ENCODE measurements at places on chromosomes 1 and 21. TPM values are rescaled to one million over a fixed set of nuclear protein-coding genes. Genes with fewer than 3 reads are reported as not detected.

The BROX gene
- 5.1 TPM for polyA plus RNA-seq

The SPATA17 gene
- not detected for polyA plus RNA-seq

The PODN gene
- polyA plus RNA-seq, result 1.3 TPM

DNA sequence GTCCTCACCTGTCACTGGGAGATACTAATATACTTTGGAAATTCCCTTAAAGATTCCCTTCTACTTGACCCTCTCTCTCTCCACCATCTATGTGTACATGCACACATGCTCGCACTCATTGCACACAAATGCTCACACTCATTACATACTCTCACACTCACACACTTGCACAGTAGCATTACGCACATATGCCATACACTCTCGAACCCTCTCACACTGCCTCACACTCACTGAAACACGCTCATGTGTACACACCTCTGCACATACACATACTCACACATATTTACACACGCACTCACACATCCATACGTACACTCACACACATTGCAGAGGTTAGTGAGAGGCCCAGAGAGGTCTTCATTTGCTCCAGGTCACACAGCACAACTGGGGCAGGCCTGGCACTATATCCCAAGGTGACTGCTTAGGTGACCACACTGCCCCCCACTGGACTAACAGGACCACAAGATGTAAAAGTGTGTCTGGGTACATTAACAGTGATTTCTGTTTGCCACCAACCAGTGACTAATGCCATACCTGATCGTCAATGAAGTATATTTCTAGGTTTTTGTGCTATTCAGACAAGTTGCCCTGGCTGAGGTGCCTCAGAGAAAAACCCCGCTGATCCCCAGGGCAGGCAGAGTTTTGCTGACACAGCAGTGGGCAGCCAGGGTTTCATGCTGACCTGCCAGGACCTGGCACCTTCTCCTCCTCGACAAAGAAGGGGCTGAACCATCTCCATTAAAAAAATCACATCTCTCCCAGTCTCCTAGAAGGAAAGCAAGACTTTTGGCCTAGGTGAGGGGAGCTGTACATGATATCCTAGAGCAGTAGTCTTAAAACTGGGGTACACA is 28.5 kb upstream of the CAMK1G start:
- DNase-seq, result no peak

DNA sequence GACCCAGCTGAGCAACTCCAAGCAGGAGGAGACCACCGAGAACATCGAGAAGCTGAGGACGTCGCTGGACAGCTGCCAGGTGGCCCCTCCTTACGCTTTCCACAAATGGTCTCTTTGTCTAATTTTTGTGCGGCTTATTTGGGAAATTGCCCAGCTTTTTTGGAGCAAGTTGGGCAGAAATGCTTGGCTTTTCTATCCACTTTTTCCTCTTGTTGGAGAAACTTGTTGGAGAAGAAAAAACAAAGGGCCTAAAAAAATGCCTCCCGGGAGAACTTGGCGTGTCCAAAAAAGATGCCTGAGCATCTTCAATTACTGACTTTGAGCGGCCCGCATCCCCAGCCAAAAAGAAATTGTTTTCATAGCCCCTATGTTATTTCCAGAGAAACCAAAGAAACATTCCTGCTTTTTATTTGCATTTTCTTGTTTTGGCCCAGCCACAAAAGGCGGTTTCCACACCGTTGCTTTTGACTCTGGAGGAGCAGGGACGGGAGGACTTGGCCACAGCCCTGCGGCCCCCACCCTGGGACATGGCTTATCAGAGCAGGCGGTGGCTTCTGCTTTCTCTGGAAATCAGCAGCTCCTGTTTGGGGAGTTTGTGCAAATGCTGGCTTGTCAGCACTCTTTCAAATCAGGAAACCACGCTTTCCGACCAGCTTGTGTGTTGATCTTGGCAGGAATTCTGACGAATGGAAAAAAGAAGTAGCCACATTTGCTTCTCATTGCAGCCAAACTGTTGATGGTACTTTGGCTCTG is 81.2 kb upstream of the EFHD2 start:
- peak; percentile 90 for DNase-seq

DNA sequence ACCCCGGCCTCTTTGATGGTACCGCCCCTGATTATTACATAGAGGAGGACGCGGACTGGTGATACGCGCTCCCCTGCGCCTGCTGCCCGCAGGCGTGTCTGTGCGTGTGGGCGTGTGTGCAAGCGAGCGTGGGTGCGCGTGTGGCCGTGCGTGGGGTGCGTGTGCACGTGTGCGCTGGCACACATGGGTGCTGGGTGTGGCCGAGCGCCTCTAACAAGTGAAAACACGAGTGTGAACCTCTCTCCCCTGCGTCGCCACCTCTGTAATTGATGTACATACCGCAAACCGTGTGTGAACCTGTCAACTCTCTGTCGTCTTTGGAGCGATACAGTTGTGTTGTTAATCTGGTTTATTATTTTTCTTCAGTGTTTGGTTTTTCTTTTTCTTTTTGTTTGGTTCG is 87.8 kb upstream of the TMEM51 start:
- no peak for DNase-seq

DNA sequence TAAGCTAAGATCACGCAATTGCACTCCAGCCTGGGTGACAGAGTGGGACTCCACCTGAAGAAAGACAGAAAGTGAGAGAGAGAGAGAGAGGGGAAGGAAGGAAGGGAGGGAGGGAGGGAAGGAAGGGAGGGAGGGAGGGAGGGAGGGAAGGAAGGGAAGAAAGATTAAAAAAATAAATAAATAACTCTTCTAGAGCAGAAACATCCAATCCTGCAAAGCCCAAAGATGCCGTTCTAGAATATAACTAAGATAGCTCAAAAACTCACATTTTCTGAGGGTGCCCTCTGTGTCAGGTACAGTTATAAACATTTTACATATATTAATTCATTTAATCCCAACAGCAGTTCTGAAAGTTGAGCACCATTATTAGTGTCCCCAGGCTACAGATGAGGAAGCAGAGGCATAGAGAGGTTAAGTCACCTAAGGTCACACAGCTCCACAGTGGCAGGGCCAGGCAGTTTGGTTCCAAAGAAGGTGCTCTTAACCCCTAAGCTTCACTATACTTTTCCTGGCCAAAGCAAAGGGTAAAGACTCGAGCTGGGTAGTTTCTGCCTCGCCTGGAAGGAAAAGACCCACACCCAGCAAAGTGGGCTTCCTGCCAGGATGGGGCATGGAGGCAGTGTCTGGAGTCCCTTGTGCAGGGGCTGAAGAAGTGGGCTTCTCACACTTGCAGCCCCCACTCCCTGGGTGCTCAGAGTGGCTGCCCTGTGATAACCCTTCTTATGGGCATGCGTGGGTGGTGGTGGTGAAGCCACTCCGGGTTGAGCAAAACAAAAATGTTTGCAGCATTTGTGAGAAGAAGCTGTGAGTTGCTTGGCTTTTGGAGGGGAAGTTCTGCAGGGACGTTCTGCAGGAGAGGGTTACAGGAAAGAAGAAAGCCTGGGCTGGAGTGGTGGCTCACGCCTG is 7.9 kb upstream of the PIK3CD start:
- no peak for DNase-seq

DNA sequence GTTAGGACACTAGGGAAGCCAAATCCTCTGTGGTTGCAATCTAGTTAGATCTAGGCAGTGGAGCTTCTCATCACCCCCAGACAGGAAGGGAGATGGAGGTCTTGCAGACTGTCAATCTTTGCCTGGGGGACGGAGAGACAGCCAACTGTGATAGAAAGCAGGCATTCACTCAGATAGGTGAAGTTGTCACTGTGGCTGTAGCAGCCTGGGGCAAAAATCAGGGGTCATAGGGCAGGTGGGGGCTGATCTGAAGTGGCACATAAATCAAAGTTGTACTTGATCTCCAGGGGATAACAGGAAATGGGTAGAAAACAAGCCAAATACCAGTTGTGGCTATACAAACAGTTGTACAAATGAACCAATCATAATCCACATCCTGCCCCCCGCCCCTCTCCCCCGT is 620.9 kb upstream of the USP24 start:
- no peak for DNase-seq

DNA sequence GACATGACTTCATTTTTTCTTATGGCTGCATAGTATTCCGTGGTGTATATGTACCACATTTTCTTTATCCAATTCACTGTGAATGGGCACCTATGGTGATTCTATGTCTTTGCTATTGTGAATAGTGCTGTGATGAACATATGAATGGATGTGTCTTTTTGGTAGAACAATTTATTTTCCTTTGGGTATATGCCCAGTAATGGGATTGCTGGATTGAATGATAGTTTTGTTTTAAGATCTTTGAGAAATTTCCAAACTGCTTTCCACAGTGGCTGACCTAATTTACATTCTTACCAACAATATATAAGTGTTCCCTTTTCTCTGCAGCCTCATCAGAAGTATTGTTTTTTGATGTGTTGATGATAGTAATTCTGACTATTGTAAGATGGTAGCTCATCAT is 361.7 kb upstream of the SGIP1 start:
- no peak for DNase-seq
